Endodermal cell (in vitro differentiated cells): ENCODE measurements at places on chromosomes 3 and 15. TPM values are rescaled to one million over a fixed set of nuclear protein-coding genes. Genes with fewer than 3 reads are reported as not detected.

GRCh38 chr3:196202516-196202970, 8.7 kb downstream of the ZDHHC19 start:
- no peak for DNase-seq

DNA sequence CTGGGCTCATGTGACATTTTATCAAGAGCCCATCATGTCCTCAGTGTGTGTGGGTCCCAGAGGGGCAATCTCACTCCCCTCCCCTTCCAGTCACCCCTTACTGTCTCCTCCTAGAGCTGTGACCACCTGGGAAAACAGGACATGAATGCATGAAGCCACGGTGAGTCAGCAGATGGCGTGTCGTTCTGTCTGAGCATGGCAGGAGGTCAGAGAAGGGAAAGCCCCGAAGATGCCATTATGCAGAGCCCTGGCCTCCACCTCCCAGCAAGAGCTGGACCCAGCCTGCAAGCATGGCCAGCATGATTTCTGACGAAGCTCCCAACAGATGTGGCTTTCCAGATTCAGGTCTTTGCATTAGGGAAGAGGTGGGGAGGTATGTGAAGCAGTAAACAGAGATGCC, 118.5 kb downstream of the TLE3 start:
- DNase-seq = peak; percentile 69

DNA sequence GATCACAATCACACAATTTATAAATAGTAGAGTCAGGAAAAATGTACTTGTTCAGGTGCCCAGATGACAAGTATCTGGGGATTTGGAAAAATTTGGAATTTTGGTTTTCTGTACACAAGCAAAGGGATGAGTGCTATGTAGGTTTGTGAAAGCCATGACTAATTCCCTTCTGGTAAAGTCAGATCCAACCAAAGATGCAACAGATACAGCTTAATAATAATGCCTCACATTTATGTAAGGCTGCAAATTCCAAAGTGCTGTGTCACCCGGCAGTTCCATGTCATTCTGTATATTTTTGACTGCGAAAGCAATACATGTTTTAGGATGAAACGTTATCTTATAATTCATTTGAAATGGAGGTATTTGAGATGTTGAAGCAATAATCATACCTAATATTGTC, 102.7 kb upstream of the AGBL1 start:
- DNase-seq = no peak

ARRDC4 gene
- total RNA-seq = 1.8 and 2.1 TPM in 2 replicates

GRCh38 chr15:83871808-83872559, 218.1 kb downstream of the ADAMTSL3 start:
- DNase-seq = no peak

IL5RA gene
- total RNA-seq = not detected in 3 replicates

SEMA5B gene
- total RNA-seq = 45.8 to 68.4 TPM (median 49.9 TPM) in 3 replicates

GRCh38 chr3:183485585-183485984, 57.2 kb upstream of the MCF2L2 start:
- peak; percentile 13 for DNase-seq

ALDH1A2 gene
- total RNA-seq = not detected in 2 replicates
